ENCODE measurements at places on chromosomes 2 and 18.

DNA sequence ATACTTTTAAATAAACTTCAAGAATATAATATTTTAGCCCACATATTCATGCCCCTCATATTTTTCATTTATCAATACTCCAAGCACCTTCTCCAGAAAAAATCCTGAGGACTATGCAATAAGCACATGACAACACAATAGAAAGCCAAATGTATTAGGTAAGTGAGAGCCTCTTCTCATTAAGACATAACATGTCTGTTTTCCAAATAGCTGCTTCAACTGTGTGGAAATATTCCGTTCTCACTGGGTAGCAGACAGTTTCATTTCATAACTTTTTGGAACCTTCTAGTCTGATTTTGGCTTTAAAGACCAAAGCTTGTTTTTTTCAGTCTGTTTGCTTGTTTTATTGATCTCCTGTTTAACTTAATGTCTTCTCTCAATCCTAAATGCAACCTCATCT is 137.8 kb downstream of the PIK3C3 start:
- no peaks in the 10 kb centered on the region for H3K36me3 ChIP-seq
- H3K4me1 ChIP-seq: no peaks in the 10 kb centered on the region
- no peak overlapping the region for H3K4me3 ChIP-seq

DNA sequence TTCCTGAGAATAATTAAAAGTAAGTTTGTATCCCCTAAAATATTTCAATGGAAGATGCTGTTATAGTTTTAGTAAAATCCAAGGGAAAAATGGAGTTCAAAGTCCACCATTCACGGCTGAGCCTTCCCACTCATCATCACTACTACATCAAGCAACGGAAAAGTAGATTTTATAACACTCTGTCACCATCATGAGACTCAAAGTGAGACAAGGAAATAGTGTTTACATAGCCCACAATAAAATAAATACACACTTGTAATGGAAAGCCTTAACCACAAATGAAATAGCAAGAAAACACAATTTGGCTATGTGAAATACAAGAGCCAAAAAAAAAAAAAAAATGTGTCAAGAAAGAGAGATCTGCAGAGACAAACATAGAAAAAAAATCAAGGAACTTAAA is 569.9 kb upstream of the REG3G start:
- no peak overlapping the region for H3K27ac ChIP-seq
- no peak for DNase-seq
- no peaks in the 10 kb centered on the region for H3K27me3 ChIP-seq
- H3K4me3 ChIP-seq: no peak overlapping the region
- no peaks in the 10 kb centered on the region for H3K4me1 ChIP-seq

- H3K27me3 ChIP-seq: no peaks in the 10 kb centered on the region
- no peak overlapping the region for H3K27ac ChIP-seq
- no peak overlapping the region for H3K4me3 ChIP-seq
Measured at GRCh38 chr2:120302301-120302700, 43.6 kb upstream of the INHBB start.

- no peak overlapping the region for H3K27ac ChIP-seq
- peaks cover 68% of the 10 kb centered on the region for H3K36me3 ChIP-seq
- no peak for DNase-seq
- H3K27me3 ChIP-seq: no peaks in the 10 kb centered on the region
Measured at GRCh38 chr2:47803363-47803762, 20.4 kb downstream of the MSH6 start.

- H3K4me3 ChIP-seq: no peak overlapping the region
- no peak overlapping the region for H3K27ac ChIP-seq
- no peaks in the 10 kb centered on the region for H3K36me3 ChIP-seq
- no peak for DNase-seq
- no peaks in the 10 kb centered on the region for H3K27me3 ChIP-seq
Measured at GRCh38 chr2:192151853-192152252, 42.9 kb downstream of the TMEFF2 start.

DNA sequence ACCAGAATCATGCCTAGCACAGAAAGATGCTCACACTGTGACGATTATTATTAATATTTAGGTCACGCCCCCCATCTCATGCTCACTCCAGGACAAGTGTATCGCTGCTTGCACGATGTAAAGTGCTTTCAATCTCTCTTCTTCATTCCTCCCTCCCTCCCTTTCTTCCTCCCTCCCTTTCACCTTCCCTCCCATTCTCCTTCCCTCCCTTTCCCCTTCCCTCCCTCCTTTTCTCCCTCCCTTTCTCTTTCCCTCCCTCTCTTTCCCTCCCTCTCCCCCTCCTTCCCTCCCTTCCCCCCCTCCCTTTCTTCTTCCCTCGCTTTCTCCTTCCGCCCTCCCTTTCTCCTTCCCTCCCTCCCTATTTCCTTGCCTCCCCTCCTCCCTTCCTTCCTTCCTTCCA is 19.6 kb downstream of the TGOLN2 start:
- no peak overlapping the region for H3K27ac ChIP-seq
- no peak overlapping the region for H3K4me3 ChIP-seq
- H3K36me3 ChIP-seq: no peaks in the 10 kb centered on the region
- no peak for DNase-seq

- no peaks in the 10 kb centered on the region for H3K27me3 ChIP-seq
- H3K4me1 ChIP-seq: peaks cover 33% of the 10 kb centered on the region
- peak within 1 kb of the TSS; percentile 93 for H3K4me3 ChIP-seq
- DNase-seq: peak; percentile 26
- peaks cover 5% of the 10 kb centered on the region for H3K36me3 ChIP-seq
- peak within 1 kb of the TSS; percentile 69 for H3K27ac ChIP-seq
Measured at GRCh38 chr2:96325041-96325883, at the start of gene ITPRIPL1. TSS of gene ITPRIPL1 (plus strand) at chr2:96325317. CDS start at chr2:96325840, 523 bp downstream.

GRCh38 chr2:156511122-156511521 is 74.9 kb downstream of the GPD2 start:
- H3K4me1 ChIP-seq: no peaks in the 10 kb centered on the region
- H3K4me3 ChIP-seq: no peak overlapping the region
- H3K36me3 ChIP-seq: no peaks in the 10 kb centered on the region

DNA sequence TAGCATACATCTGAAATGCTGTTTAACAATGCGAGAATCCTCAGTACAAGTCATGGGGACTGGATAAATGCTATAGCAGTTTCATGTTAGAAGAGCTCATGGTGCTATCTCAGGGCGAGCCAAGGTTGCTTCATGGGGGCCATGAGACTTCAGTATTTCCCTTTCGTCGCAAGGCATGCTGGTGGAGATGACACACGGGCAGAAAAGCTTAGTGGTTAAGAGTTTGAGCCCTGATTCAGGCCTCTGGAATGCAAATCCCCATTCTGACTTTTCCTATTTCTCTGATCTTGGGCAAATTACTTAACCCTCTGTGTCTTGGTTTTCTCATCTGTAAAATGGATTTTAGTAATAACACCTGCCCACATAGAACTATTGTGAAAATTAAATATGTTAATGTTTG is 57.4 kb upstream of the EPHA4 start:
- H3K4me3 ChIP-seq: no peak overlapping the region
- no peaks in the 10 kb centered on the region for H3K4me1 ChIP-seq
- no peak overlapping the region for H3K27ac ChIP-seq

- DNase-seq: no peak
- H3K27ac ChIP-seq: no peak overlapping the region
- H3K4me3 ChIP-seq: no peak overlapping the region
- no peaks in the 10 kb centered on the region for H3K36me3 ChIP-seq
- H3K27me3 ChIP-seq: no peaks in the 10 kb centered on the region
Measured at GRCh38 chr2:205763708-205764211, 81.5 kb downstream of the NRP2 start.

- H3K27me3 ChIP-seq: no peaks in the 10 kb centered on the region
- no peaks in the 10 kb centered on the region for H3K36me3 ChIP-seq
- no peak overlapping the region for H3K4me3 ChIP-seq
- no peak overlapping the region for H3K27ac ChIP-seq
Measured at GRCh38 chr2:38763728-38764127, 12.6 kb upstream of the SRSF7 start.

- H3K4me3 ChIP-seq: no peak overlapping the region
- no peaks in the 10 kb centered on the region for H3K27me3 ChIP-seq
- no peaks in the 10 kb centered on the region for H3K36me3 ChIP-seq
- no peak overlapping the region for H3K27ac ChIP-seq
- no peak for DNase-seq
Measured at GRCh38 chr18:9814431-9814830, 71.3 kb upstream of the TXNDC2 start.

- no peak overlapping the region for H3K4me3 ChIP-seq
- no peaks in the 10 kb centered on the region for H3K27me3 ChIP-seq
- DNase-seq: no peak
- no peaks in the 10 kb centered on the region for H3K4me1 ChIP-seq
Measured at GRCh38 chr2:72427022-72427861, 279.6 kb upstream of the CYP26B1 start.

DNA sequence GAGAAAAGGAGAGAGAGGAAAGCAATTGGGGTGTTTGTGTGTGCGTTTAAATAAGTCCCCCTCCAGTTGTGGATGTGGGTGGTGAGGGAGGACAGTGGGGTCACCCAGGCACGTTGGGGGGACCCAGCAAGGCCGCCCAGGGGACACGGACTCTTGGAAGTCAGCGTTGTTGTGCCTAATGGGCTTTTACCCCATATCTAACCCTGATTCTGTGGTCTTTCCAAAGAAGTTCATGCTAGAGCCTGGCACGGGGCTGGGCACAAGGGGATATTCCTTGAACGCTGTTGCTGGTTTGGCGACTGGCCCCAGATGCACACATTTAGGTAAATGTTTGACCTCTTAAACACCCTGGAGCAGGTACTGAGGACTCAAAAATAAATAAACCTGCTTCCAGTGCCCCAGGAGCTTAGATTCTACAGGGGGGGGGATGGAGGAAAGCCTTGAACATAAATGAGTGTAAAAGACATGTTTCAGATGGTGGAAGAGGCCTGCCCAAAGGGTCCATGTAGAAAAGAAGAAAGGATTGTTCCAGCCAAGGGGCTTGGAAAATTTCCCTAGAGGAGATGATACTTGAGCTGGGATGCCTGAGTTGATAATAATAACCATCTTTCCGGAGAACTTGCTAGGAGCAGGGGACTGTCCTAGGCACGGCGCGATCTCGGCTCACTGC is 97.7 kb upstream of the SIX3 start:
- H3K4me3 ChIP-seq: no peak overlapping the region
- H3K4me1 ChIP-seq: no peaks in the 10 kb centered on the region
- no peaks in the 10 kb centered on the region for H3K27me3 ChIP-seq
- H3K27ac ChIP-seq: no peak overlapping the region
- no peak for DNase-seq

GRCh38 chr2:233976690-233977294 is 59.6 kb downstream of the TRPM8 start:
- DNase-seq: no peak
- H3K4me1 ChIP-seq: peaks cover 25% of the 10 kb centered on the region
- no peak overlapping the region for H3K27ac ChIP-seq
- H3K27me3 ChIP-seq: no peaks in the 10 kb centered on the region
- H3K36me3 ChIP-seq: no peaks in the 10 kb centered on the region

GRCh38 chr18:25630682-25631081 is 278.7 kb upstream of the ZNF521 start:
- no peaks in the 10 kb centered on the region for H3K36me3 ChIP-seq
- no peaks in the 10 kb centered on the region for H3K4me1 ChIP-seq
- H3K27ac ChIP-seq: no peak overlapping the region
- H3K27me3 ChIP-seq: no peaks in the 10 kb centered on the region

DNA sequence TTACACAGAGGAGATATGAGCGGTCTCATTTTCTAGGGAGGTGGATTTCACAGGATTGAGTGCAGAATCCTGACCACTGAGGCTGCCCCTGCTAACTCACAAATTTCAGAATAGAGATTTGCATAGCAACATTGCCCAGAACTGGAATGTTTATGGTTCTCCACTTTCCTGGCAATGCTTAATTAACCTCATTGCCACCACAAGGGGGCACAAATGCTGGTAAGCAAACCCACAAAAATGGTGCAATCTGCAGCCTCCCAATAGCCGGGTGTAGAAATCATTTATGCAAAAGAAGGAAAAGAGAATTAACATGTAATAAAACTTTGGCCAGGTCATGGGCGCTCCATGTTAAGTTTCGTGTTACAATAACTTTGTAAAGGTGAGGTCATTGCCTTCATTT is 112.4 kb downstream of the CYRIA start:
- no peaks in the 10 kb centered on the region for H3K36me3 ChIP-seq
- no peaks in the 10 kb centered on the region for H3K27me3 ChIP-seq
- H3K27ac ChIP-seq: no peak overlapping the region

DNA sequence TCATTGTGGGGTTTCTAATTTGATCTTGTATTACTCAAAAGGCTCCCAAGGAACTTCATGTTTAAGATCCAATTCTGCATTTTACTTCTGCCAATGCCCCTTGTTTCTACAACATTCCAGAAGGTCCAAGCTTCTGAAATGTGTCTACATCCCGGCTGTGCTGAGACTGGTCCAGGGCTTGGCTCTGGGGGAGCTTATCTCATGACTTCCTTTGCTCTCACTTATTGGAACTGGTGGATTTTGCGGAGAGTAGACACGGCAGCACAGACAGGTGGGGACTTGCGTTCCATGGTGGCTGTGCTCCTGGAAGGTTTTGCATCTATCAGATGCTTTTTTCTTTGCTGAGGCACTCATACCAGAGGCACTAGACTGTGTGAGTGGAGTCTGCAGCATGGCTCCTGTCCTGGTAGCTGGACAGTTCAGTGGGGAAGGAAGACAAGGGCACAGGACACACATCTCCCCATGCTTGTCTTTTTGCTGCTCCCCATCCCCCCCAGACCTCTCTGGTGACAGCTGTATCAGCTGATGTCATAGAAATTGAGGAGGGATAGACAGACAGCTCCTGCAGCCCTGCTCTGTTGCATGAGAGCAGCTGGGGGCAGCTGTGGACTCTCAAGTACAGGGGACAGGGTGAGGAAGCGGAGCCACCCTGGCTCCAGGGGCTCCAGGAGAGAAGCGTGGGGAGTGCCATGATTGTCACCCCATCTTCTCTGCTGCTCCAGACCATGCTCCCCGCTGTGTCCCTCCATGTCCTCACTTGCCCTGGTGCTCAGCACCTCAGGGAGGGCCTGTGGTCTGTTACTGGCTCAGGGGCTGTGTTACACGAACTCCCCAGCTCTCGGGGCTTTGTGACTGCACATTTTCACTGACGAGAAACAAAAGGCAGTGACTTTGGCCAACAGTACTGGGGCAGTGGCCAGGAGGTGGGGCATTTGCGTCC is 46.0 kb downstream of the ACAA2 start:
- no peaks in the 10 kb centered on the region for H3K4me1 ChIP-seq
- DNase-seq: no peak
- no peak overlapping the region for H3K27ac ChIP-seq
- H3K36me3 ChIP-seq: no peaks in the 10 kb centered on the region

DNA sequence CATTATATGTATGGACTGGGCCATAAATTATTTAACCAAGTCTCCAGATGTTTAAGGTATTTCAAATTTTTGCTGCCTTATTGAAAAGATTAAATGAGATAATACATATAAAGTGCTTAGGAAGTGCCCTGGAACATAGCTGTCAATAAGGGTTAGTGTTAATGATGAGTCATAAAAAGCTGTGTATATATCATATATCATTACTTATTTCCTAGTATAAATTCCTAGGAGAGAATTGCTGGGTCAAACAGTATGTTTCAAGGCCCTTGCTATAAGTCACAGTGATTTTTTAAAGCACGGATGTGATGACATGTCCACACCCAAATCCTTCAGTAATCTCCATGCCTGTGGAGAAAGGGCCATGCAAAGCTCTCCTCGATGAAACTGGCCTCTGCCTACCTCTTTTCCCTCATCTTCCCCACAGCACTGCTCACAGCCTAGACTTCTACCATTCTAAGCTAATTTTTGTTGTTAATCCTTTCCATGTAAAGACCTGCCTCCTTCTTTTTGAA is 8.5 kb downstream of the ZNF2 start:
- no peak overlapping the region for H3K4me3 ChIP-seq
- H3K4me1 ChIP-seq: no peaks in the 10 kb centered on the region
- H3K36me3 ChIP-seq: peaks cover 5% of the 10 kb centered on the region
- no peak for DNase-seq
- H3K27ac ChIP-seq: no peak overlapping the region
